ENCODE measurements at places on chromosomes 12 and 14. TPM values are rescaled to one million over a fixed set of nuclear protein-coding genes. Genes with fewer than 3 reads are reported as not detected.

LHX5 gene
- total RNA-seq = 0.16 TPM

SLC6A12 gene
- total RNA-seq = not detected

SYT1 gene
- total RNA-seq = not detected

CCDC197 gene
- not detected for total RNA-seq

RD3L gene
- total RNA-seq = not detected

AQP5 gene
- not detected for total RNA-seq

SERPINA3 gene
- total RNA-seq = 2.3 TPM

FOXN4 gene
- total RNA-seq = not detected

MYL6 gene
- total RNA-seq = 535 TPM

PAWR gene
- total RNA-seq = 0.82 TPM

A2M gene
- total RNA-seq = 3.0 TPM

ITGA7 gene
- 2.3 TPM for total RNA-seq

NPFF gene
- total RNA-seq = not detected

ORAI1 gene
- total RNA-seq = 23.8 TPM

SDR9C7 gene
- total RNA-seq = not detected

FSCB gene
- not detected for total RNA-seq

ANO2 gene
- total RNA-seq = not detected

ACSM4 gene
- total RNA-seq = not detected

CIT gene
- 37.3 TPM for total RNA-seq

PHLDA1 gene
- total RNA-seq = 0.81 TPM

TRIM9 gene
- 0.09 TPM for total RNA-seq

KLRF1 gene
- total RNA-seq = 0.72 TPM
